ENCODE measurements at places on chromosomes 6 and 20. TPM values are rescaled to one million over a fixed set of nuclear protein-coding genes. Genes with fewer than 3 reads are reported as not detected.

TMEM14A gene
- polyA plus RNA-seq: 43.5 TPM

CST7 gene
- polyA plus RNA-seq: 2.0 TPM

SAMD10 gene
- polyA plus RNA-seq: 29.4 TPM

ENPP3 gene
- 0.22 TPM for polyA plus RNA-seq

HEBP2 gene
- 37.2 TPM for polyA plus RNA-seq

UNC5CL gene
- polyA plus RNA-seq: 0.93 TPM

TFAP2D gene
- not detected for polyA plus RNA-seq

C20orf202 gene
- polyA plus RNA-seq: 0.27 TPM

SOX4 gene
- 231 TPM for polyA plus RNA-seq

GPLD1 gene
- 0.80 TPM for polyA plus RNA-seq

CASS4 gene
- 1.0 TPM for polyA plus RNA-seq

SLC25A27 gene
- polyA plus RNA-seq: 2.3 TPM

TMEM170B gene
- 2.7 TPM for polyA plus RNA-seq

TAF4 gene
- 15.1 TPM for polyA plus RNA-seq

FAM217A gene
- polyA plus RNA-seq: not detected

SLC16A10 gene
- polyA plus RNA-seq: 1.6 TPM

SCRT2 gene
- 0.98 TPM for polyA plus RNA-seq

JARID2 gene
- polyA plus RNA-seq: 19.7 TPM

POU5F1 gene
- not detected for polyA plus RNA-seq

OR2J3 gene
- polyA plus RNA-seq: not detected

TSPO2 gene
- polyA plus RNA-seq: not detected

IGF2R gene
- 29.2 TPM for polyA plus RNA-seq

KCNK16 gene
- polyA plus RNA-seq: 57.1 TPM

ZC2HC1B gene
- not detected for polyA plus RNA-seq

SIRPB1 gene
- polyA plus RNA-seq: 2.5 TPM

MAS1 gene
- 0.15 TPM for polyA plus RNA-seq

ADGRF1 gene
- not detected for polyA plus RNA-seq

PRDM1 gene
- polyA plus RNA-seq: 0.64 TPM

ECHDC1 gene
- polyA plus RNA-seq: 19.6 TPM

IMPG1 gene
- polyA plus RNA-seq: 0.08 TPM

C6orf62 gene
- 67.5 TPM for polyA plus RNA-seq

KHDC1L gene
- polyA plus RNA-seq: 0.83 TPM

SDHAF4 gene
- polyA plus RNA-seq: 22.8 TPM

AGPAT1 gene
- 199 TPM for polyA plus RNA-seq
